Stimulated activated CD4-positive, alpha-beta T cell treated with anti-CD3 and anti-CD28 coated beads, Interleukin-15, amount 100 ng/mL, for 1 hour (primary cell): ENCODE measurements at places on chromosomes 2 and 18.

DNA sequence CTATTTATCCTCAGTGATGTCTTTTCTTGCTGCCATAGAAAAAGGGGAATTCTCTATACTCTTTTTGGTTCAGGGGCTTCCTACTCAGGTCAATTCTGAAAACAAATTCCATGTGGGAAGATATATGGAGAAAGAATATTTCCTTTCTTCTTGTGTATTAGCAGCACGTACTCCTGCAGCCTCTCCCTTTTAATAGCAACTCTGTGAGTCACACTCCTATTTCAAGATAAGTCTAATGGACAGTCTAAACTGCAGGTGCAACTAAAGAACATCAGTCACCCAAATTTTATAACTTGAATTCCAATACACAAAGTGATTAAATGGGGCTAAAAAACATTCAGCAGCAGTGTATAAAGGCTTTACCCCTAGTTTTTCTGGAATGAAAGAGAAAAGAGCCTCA lies 942.2 kb downstream of the CNTNAP5 start:
- DNase-seq: no peak

GRCh38 chr2:168550670-168551069 lies 94.6 kb downstream of the CERS6 start:
- no peak for DNase-seq

DNA sequence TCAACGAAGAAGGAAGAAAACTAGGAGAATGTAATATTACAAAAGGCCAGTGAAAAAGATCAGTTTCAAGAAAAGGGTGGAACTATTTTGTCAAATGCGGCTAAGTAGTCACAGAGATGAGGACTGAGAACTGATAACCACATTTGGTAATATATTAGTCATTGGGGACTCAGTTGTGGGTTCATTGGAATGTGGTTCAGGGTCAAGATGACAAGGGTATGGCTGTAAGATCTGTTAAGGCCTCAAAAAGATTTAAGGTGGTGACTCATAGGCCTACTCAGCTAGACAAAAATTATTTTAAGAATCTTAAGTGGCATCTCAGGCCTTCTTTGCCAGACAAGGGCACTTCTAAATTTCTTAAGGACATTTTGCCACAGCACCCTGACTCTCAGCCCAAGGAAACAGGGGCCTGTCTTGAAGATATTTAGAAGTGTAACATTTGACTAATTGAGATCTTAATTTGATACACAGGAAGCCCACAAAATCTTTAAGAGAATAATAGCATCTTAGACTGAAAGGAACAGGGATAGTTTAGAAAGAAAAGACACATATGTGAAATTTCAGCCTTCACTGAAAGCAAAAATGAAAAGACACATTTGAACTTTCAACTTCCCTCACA lies 81.3 kb downstream of the STRADB start:
- no peak for DNase-seq

DNA sequence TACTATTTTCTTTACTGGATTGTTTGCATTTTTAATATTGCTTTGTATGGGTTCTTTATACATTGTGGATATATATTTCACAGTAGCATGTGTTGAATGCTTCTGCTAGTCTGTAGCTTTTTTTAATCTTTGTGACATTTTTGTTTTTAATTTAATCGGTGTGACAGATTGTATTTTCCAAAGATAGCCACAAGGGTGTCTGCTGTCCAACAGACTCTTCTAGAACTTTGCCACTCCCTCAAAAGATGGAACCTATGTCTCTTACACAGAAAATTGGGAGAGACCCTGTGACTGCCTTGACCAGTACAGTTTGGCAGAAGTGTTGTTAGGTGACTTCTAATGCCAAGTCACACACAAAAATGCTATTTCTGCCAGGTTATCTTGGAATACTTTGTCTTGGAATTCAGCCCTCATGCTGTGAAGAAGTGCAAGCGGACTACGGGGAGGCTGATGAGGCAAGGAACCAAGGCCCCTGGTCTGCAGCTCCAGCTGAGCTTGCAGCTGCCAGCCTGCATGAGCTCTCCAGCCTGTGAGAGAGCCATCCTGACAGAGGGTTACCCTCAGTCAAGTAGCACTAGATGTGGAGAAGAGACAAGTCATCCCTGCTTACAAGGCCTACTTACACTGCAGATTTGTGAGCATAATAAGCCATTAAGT lies 110.8 kb downstream of the TDRD15 start:
- DNase-seq: no peak

DNA sequence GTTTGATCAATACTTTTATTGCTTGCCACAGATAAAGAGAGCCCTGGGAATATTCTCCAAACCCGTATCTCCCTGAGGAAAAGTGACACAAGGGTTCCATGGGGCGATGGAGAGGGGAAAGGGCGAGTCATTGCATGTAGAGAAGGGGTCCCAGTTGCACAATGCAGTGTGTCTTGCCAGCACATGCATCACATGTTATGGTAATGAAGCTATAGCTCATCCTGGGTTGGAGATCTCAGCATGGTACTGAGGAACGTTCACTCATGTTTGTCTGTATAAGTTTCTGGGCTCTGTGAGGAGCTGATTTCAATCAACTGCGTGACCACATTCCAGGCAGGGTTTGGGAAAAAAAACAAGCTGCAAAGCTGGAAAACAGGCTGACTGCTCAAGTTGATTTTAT lies 220.7 kb upstream of the MC4R start:
- DNase-seq: no peak

GRCh38 chr2:40452786-40453185 lies 896 bp upstream of the SLC8A1 start:
- no peak for DNase-seq

DNA sequence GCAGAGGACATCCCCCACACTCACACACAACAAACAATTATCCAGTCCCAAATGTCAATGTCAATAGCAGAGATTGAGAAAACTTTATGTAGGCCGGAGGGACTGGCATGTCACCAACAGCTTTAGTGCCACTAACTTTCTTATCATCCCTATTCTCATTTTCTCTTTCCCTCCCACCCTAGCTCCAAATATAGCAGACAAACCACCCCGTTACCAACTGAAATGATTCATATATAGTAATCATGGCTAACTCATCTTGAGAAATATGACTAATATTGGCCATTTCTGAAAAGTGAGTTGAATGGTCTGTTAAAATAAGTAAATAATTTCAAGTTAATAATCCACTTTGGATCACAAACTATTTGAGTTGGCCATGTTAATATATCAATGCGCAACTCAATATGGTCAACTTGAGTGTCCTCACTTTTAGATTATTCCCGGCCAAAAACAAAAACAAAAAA lies 242.1 kb upstream of the RND3 start:
- no peak for DNase-seq

DNA sequence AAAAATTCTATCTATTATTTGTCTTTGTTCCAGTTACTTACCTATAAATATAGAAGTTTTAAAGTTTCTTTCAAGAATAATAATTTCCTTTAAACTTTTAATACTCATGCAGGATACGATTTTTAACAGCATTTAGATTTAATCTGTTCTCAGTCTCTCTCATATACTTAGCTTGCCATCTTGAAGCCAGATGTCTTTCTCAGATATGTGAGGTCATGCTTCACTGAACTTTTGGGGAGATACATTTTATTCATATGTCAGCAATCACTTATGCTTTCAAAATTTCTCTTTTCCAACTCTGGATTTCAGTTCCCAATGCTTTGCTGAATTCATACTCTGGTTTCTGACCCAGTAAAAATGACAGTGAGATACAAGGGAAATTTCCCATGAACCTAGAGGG lies 66.5 kb upstream of the CCDC178 start:
- no peak for DNase-seq

GRCh38 chr2:154480521-154480920 lies 218.0 kb upstream of the KCNJ3 start:
- DNase-seq: no peak

DNA sequence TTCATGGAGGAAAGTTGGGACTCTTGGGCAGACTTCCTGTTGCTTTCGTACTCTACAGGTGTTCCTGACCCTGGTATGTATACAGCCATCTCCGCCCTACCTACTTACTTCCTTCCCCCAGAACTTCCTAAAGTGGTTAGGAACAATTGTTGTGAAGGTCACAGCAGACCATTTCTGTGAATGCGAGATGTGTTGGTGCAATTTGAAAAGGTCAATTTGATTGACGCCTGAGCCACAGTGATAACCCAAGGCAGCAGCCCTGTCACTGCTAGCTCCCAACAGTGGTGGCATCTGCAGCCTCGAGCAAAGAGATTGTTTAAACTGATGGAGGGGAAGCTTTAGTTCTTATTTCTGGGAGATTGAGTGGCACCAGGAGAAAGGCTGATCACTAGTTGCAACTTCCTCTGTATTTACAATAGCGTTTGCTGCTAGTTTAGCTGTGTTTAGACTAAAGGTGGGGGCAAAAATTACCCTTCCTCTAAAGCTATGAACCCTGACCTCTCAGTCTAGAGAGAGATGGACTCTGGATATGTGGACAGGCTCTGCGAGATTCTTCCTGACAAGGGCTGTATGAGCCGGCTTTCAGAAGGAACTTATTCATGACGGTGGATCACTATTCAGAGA lies 78.3 kb upstream of the MAP4K3 start:
- DNase-seq: no peak

- DNase-seq: no peak
Observed at GRCh38 chr2:207778298-207778882, 8.7 kb upstream of the FZD5 start.

DNA sequence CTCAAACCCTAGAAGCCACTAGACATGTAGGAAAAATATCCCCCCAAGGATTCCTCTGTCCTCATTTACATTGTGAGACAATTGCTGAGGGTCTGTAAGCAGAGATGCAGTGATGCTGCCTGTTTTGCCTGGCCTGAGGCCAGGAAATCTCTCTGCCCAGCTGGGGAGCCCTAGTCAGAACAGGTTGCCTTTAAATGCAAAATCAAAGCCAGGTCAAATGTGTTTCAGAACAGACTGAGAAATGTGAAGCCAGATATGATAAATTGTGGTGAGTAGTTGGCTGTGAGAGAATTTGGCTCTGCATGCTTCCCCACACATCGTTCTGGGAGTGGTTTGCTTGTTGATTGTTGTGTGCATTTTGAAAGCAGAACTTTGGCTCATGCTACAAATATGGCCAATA lies 38.4 kb upstream of the NXPH2 start:
- no peak for DNase-seq
